ENCODE measurements at places on chromosomes 13 and 19.

- DNase-seq, result no peak
Observed at GRCh38 chr19:661427-662196, 1.4 kb downstream of the RNF126 start.

- DNase-seq, result no peak
Observed at GRCh38 chr13:100330662-100331061, 241.8 kb downstream of the PCCA start.

GRCh38 chr19:37977992-37978391 lies 71.0 kb downstream of the SIPA1L3 start:
- DNase-seq, result no peak

DNA sequence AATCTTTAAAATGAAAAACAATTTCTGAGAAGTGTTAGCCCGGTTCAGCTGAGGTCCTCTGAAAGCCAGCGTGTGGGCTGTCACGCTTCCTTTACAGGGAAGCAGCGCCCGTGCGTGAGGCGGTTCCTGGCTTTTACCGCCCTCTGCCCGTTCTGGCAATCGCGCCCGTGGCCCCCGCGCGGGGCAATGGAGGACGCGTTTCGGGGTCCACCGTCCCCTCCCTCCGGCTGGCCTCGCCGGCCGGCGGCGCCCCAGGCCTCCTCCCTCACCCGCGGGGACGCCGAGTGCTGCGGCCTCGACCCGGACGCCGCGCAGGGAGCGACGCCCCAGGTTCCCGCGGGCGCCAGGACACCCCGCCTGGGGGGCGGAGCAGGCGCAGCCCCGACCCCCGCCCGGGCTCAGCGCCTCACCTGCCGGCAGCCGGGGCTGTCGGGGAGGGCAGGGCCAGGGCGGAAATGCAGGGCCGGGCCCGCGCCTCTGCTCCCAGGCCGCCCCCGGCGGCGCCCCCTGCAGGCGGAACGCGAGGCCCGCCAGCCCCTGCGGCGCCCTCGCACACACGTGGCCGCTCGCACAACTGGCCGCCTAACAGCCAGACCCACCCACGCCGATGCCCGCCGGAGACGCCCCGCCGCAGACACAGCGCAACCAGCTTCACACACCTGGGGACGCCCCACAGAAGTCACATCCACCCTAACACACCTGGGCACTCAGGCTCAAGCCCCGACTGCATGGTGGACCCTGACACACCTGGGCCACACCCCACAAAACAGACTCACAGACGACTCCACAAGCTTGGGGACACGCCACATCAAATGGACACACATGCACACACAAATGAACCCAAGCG lies at the start of gene GGACT:
GGACT (minus strand) TSS at position 459 of the 847 bp plus-strand sequence. CDS start 56,198 bp downstream, outside the sequence.
- DNase-seq, result peak; percentile 83

All from H9 (cell line).